ENCODE measurements at places on chromosomes 16 and 17.

- DNase-seq = no peak
These were observed 329 bp downstream of the SMARCD2 start for GRCh38 chr17:63842173-63842539.

DNA sequence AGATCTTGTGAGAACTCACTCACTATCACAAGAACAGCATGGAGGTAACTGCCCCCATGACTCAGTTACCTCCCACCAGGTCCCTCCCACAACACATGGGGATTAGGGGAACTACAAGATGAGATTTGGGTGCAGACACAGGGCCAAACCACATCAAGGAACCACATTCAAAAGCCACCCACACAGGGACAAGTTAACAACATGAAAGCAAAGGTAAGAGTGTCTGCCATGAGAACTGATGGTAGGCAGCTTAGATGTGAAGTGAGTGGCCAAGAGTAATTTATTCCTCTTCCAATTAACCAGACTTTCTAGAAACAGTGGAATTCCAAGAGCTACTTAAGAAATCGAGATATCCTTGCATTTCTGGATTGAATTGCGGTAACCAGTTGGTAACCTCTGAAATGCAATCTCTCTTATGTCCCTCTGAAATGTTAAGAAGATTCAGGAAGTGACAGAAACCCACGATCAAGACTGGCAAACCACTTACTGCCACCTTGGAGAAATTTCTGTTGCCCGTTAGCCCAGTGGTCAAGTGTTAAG lies 167.4 kb upstream of the CACNG5 start:
- DNase-seq = no peak

- no peak for DNase-seq
These were observed 2.2 kb upstream of the FZD2 start for GRCh38 chr17:44555099-44555498.

DNA sequence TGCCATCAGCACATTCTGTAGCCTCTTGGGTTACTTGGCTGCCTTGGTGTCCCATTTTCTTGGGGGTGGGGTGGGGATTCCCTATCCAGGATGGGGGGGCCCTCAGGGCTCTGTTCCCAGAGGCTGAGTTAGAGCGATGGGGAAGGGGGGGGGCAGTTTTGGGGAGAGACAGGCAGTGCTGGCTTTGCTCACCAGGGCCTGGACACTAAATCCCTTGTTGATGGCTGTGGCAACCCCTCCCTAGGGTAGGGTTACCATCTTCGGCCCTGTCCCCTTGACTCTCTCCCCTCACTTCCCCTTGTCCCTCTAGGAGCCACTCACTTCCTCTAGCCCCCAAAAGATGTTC lies 660 bp upstream of the ATP2A1 start:
- DNase-seq = no peak

DNA sequence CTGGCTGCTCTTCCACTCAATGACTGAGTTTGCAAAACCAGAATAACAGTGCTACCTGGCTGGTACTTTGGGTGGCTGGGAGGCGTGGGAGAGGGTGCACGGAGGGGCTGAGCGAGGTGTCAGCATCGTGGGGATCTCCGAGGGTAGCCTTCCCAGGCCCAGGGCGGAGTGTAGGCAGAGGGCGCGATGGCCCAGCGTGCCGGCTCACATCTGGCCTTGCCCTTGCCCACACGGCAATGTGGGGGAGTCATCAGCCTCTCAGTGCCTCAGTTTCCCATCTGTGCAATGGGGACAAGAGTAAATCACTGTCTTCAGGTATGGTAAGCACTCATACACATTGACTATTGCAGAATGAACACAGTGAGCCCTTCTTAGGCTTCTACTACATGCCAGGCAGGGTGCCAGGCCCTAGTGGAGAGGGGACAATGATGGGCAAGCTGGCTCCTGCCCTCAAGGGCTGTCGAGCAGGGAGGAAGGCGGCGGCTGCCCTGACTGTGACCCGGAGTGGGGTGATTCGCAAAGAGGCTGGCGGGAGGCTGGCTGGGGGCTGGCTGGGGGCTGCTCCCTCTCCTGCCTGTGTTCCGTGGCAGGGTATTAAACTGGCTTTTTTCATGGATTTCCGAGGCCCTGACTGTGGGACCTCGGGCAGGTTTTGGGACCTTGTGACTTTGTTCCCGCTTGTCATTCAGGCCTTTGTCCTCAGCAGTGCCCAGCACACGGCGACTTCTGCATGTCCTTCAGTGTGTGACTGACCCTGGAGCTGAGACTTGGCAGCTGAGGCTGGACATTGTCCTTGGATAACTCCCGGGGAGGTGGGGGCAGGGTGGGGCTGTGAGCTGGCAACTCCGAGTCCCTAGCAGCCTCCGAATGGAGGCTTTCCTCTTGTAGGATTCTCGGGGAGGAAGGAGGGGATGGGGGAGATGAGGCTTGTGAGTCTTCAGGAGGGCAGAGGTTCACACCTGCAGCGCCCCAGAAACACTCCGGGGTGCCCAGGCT lies 243.1 kb downstream of the SEC14L1 start:
- DNase-seq = no peak
